ENCODE measurements at places on chromosomes 16 and 17.

DNA sequence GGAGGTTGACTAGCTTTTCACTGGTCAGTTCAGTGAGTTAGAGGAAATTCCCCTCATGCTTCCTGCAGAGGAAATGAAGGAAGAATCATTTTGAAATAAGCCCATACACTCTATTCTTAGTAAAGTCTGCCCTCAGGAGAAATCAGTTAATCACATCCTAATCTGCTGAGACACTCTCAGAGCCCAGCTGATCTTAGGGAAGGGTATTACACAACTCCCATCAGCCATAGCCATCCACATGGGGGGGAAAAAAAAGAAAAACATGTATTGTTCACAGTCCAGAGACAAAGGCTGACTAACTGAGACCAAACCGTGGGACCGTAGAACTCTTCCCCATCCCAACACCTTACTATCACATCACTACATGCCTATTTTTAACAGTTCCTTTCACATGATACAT, 722.3 kb downstream of the CDH8 start:
- DNase-seq = no peak

DNA sequence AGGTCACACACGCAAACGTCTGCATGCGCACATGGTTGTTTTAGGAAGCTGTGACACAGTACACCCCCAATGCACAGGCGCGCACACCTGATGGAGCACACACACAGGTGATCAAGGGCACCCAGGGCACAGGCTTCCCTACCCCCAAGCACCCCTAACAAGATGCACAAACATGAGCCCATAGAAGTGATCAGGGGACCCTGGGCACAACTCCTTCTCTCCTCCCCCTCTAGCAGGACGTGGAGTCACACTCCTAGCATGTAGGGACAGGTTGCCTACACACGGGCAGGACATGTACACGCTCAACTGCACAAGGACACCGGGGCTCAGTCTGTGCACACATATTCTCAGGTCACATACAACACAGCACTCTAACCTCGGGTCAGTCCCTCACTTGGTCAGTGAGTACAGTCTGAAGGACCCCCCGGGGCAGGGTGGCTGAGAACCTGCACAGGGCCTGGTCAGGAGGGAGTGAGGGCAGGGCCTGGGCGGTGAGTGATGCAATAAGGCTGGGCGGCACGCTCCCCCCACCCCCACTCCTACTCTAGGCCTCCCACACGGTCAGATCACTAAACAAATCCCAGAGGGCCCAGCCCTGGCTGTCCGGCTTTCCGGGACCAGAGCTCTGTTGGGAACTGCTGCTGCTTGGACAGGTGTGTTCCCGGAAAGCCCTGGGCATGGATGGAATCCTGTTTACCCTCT, 751 bp upstream of the DOC2B start:
- no peak for DNase-seq

GRCh38 chr17:57407287-57408070, 151.2 kb downstream of the MSI2 start:
- DNase-seq = no peak

GRCh38 chr17:32275060-32276042, 9.7 kb downstream of the RHBDL3 start:
- DNase-seq = peak; percentile 23

DNA sequence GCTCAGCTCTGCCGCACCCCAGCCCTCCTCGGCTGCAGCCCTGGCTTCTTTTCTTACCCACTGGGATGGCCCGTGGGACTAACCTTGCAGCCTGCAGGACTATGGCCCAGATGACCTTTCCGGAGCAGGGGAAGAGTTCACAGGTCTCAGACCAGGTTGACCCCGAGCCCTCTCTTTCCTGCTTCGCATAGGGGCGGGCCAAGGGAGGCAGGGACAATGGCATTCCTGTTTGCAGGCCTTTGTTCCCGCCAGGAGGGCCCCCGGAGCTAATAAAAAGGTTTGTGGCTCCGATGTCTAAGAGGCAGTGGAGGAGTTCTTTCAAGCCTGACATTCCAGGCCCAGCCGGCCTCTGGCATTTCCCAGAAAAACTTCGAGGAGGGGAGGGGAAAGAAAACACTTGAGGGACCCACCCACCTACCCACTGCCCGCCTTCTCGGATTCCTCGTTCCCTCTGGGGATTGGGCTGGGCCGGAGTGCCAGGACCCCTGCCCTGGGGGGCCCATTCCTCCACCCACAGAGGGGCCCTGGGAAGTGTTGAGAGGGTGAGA, 5.8 kb upstream of the SOCS3 start:
- DNase-seq = no peak

Data from HCT116 (cell line).